ENCODE measurements at places on chromosomes 2 and 18.

- DNase-seq = peak; percentile 31
Measured at GRCh38 chr18:59056706-59057492, 82.8 kb upstream of the SEC11C start.

DNA sequence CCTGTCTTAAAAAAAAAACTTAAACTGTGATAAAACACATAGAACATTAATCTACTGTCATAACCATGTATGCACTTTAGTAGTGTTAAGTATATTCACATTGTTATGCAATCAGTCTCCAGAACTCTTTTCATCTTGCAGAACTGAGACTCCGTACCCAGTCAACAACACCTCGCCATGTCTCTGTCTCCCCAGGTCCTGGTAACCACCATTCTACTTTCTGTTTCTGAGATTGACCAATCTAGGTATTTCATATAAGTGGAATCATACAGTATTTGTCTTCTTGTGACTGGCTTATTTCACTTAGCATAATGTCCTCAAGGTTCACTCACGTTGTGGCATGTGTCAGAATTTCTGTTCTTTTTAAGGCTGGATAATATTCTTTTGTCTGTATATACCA, 290.8 kb upstream of the CXCR4 start:
- no peak for DNase-seq

DNA sequence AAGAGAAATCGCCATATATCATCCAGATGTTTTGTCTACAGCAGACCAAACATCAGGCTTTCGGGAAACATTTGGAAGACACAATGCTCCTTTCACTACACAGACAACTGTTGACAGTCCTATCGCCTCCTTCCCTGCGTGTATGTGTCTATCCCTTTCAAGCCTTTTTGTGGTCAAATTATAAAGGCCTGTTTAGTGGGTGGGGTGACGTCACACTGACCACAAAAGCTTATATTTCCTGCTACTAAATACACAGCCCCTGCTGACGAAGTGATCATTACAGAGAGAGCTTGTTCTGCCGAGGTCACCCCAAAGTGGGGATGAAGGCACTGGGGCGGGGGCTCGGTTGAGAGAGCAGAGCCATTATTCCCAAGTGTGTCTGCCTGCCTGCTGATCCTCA, 302.7 kb upstream of the TNP1 start:
- DNase-seq = peak; percentile 21

DNA sequence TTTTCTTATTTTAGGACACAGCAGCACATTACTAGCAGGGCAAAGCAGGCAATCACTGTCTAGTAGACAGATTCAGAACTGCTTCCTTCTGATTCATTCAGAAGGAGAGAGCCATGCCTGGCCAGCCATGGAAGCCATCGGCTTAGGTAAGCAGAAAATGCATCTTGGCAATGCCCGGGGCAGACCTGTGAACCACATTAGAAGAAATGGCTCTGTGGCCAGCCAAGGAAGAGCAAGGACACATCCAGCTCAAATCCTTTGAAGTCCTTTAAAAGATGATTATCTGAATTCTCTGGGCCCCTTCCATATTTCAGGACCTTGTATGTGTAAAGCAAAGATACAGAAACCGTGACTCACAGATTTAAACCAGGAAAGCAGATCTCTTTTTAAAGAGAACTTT, 227.4 kb downstream of the PID1 start:
- DNase-seq = no peak

GRCh38 chr18:29146068-29146467, 969.1 kb upstream of the CDH2 start:
- DNase-seq = no peak

DNA sequence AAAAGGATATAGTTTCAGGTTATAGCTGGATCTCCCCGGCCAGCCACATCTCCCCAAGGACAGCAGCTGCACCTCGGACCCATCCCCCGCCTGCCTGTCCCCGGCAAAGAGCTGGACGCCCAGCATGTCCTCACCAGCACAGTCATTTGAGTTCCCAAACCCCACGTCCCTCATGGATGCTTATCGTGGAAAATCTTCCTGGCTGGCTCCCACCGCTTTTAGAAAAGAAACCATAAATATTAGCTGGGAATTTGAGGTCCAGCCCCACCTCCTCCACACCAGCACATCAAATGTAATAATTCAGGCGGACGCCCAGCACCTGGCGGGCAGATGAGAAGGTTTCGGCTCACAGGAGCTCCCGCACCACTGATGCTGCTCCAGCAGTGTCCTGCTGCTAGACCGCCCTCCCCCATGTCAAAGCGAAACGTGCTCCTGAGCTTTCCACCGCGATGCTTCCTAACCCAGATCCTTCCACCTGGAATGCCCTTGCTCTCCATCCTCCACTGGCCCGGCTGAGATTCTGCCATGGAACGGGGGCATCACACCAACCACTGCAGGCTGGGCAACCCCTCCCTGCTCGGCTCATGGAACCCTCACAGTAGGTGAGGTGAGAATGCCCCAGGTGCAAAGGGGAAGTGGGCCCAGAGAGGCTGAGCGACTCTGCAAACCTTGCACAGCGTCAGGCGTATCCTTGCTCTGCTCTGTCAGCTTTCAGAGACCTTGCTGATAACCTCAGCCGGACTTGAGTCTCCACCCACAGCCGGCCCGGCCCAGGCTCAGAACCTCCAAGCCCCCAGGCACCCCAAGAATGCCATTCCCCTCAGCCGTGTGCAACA, 71.5 kb upstream of the GPC1 start:
- DNase-seq = no peak

- DNase-seq = no peak
Measured at GRCh38 chr2:71187589-71187988, 39.3 kb downstream of the PAIP2B start.

- no peak for DNase-seq
Measured at GRCh38 chr18:50862401-50862800, 16.5 kb upstream of the ME2 start.

DNA sequence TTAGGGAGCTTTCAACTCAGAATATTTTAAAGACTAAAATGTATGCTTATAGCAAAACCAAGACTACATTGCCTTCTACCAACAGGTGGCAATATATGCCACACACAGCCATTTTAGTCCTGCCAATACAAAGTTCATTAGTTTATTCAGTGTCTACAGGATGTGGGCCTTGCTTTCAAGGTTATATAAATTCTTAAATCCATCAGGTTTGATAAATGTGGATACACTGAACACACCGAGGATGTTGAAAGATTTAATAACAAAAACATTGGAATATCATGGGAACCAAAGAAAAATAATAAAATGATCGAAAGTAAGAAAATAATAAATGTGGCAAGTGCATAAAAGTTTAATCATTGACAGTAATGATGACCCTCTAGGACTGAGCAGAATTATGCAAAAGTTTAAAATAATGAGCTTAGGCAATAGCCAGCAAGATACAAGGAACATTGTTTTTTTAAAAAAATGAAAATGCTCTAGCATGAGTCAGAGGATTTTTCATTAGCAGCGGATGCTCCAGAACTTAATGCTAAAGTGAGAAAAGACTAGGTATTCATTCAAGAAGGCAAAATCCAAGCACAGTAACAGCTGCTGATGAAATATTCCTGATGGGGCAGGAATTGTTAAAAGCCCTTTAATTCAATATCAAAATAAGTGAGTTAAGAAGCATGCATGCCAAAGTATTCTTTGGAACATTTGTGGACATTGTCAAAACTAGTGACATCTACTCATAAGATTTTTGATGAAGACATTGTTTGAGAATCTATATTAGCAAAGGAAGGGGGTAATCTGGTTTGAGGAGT, 14.2 kb downstream of the SCN9A start:
- DNase-seq = no peak

DNA sequence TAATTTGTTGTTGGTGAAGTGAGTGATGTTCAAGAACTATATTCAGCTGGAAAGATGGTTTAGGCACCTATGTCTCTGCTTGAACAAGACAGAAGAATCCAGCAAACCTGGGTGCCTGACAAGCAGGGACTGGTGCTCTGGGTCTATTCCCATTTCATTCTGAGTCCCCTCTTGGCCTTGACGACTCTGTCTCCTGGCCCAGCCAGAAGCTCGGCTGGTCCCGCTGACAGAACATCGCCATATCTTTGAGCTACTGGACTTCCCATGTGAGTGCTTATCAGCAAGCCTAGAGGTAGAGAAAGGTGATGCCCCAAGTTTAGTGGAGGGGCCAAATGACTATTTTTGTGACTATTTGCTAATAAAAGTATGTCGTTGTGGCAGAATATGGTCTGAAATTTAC, 48.2 kb downstream of the SDC1 start:
- DNase-seq = no peak

DNA sequence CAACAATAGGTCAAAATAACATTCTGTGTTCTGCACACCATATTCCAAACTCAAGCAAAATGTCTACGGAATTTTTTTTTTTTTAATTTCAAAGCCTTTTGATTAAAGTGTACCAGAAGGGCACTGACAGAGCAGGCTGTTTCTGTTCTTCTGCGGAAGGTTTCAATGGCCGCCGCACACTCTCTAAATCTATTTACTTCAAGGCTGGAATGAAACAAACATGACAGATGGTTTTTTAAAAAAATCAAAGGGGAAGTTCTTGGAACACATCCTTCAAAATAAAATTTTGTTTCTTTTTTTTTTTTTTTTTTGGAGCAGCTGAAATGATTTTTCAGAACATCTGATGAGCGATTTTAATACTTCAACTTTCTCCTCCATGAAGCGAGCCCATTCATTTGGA, 259.1 kb downstream of the TXNL1 start:
- DNase-seq = no peak

DNA sequence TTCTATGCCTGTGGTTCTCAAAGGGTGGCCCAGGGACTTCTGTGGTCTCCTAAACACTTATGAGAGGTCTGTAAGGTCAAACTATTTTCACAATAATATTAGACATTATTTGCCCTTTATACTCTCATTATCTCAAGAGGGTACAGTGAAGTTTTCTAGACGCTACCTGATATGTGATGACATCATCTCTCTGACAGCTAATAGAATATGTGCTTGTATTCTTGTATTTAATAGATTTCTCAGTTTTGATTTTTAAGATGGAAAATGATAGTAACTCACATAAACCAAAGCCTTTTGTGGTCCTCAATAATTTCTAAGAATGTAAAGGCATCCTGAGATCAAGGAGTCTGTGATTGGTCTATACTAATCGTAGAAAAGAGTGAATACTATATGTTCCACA, 265.1 kb downstream of the ZNF521 start:
- DNase-seq = no peak

DNA sequence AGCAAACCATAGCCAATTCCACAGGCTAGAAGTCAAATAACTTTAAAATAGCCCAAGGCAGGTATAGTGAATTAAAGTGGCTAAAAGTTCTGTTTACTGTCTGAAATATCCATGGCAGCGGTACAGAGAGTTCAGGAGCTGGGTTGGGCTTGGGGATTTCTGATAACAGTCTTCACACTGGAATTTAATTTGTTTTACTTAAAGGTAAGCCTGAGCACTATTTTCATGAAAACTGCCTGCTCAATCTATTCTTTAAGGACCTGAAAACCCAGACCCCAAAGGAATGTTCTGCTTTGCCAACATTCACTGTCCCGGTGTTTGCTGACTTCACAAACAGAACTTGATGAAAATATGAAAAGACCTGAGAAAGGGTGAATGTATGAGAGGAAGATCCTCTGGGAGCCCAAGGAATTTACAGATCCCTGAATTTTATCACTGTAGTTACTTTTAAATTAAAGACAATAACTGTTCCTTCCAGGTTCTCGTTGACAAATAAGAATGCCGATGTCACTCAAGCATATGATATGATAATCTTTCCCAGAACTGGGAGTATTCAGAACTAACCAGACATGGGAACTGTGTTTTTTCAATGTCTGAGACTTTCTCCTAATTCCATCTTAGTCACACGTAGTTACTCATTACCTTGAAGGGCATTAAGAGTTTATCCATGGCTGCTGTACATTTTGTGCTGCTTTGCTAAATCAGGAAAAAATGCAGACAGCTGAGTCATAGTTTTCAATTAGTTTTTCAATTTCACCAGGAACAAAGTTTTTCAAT, 28.3 kb upstream of the ITGB6 start:
- no peak for DNase-seq

DNA sequence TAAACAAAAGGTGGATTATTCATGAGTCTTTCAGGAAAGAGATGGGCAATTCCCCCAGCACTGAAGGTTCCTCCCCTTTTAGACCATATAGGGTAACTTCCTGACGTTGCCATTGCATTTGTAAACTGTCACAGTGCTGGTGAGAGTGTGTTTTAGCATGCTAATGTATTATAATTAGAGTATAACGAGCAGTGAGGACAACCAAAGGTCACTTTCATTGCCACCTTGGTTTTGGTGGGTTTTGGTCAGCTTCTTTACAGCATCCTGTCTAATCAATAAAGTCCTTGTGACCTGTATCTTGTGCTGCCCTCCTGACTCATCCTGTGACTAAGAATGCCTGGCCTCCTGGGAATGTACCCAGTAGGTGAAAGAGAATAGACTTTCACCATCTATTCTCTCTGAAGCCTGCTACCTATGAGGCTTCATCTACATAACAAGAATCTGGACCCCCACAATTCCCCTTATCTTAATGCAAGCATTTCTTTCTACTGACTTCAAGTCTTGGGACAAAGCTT, 148.7 kb downstream of the CABLES1 start:
- no peak for DNase-seq

DNA sequence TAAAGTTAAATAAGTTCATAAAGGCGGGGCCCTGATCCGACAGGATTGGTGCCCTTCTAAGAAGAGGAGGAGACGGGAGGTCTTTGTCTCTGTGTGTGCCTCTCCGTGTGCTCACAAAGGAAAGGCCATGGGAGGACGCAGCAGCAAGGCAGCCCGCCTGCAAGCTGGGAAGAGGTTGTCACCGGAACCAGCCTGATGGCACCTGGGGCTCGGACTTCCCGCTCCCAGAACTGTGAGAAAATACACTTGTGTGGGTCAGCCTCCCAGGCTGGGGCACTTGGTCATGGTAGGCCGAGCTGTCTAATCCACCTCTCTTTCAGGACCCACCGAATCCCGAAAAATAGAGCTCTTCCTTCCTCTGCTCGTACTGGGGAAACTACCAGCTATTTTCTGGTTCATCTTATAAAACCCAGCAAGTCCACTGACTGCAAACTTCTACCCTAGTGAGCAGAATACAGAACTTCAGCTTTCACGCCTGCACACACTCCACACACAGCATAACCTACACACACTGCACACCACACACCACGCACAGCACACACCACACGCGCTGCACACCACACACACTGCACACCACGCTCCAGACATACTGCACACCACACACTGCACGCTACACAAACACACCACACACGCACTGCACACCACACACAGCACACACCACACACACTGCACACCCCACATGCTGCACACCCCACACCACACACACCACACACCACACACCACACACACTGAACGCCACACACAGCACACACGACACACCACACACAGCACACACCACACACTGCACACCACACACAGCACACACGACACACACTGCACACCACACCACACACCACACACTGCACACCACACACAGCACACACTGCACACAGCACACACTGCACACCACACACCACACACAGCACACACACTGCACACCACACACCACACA, 58.1 kb downstream of the ASB1 start:
- no peak for DNase-seq

All from activated CD8-positive, alpha-beta memory T cell treated with anti-CD3 and anti-CD28 coated beads, Interleukin-2, amount 50 U/mL, for 4 hours (primary cell).